ENCODE measurements at places on chromosomes 1 and 21. TPM values are rescaled to one million over a fixed set of nuclear protein-coding genes. Genes with fewer than 3 reads are reported as not detected.

The VAV3 gene
- 2.8 TPM for total RNA-seq

The PM20D1 gene
- not detected for total RNA-seq

The SPRR3 gene
- 1.6 TPM for total RNA-seq

The LDLRAD1 gene
- not detected for total RNA-seq

The KRTAP12-2 gene
- not detected for total RNA-seq

The EFNA3 gene
- total RNA-seq: 7.6 TPM

The SYCP1 gene
- total RNA-seq: not detected

The TGFB2 gene
- total RNA-seq: 61.8 TPM

The MAP1LC3C gene
- 0.78 TPM for total RNA-seq

The OLFML3 gene
- total RNA-seq: 22.5 TPM

The PINK1 gene
- total RNA-seq: 117 TPM

The IGSF3 gene
- total RNA-seq: 115 TPM

The ZSWIM5 gene
- 22.6 TPM for total RNA-seq

The TNFRSF14 gene
- total RNA-seq: 2.0 TPM

The TPRG1L gene
- total RNA-seq: 19.0 TPM

The FMO1 gene
- 5.8 TPM for total RNA-seq

The LAMC2 gene
- total RNA-seq: 0.16 TPM

The PDC gene
- total RNA-seq: not detected

The KRTAP21-2 gene
- not detected for total RNA-seq

The SAMD11 gene
- total RNA-seq: 0.16 TPM
